ENCODE measurements at places on chromosomes 1 and 21. TPM values are rescaled to one million over a fixed set of nuclear protein-coding genes. Genes with fewer than 3 reads are reported as not detected.

GRCh38 chr1:244851546-244852231, 12.7 kb downstream of the HNRNPU start:
- H3K4me3 ChIP-seq: no peak overlapping the region
- peak overlapping the region; percentile 22 for H3K27ac ChIP-seq
- no peak for DNase-seq
- no peaks in the 10 kb centered on the region for H3K4me1 ChIP-seq
- peaks cover 97% of the 10 kb centered on the region for H3K36me3 ChIP-seq

Gene KPRP
- not detected for polyA plus RNA-seq

DNA sequence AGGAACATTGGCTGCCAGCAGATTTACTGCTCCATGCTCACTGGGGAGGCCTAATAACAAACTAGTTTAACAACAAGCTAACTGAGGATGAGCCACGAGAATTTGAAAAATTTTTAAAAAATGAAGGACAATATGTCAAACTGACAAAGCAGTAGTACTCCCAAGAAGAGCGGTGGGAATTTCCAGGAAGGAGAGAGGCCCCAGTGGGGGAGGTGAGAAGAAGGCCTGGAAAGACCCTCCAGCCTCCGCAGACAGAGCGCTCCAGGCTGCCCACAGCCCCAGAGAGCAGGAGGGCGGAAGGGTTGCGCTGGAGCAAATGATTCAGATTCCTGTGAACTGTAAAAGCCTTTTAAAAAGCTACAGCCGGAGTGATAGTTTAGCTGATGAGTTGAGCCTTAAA, 78.5 kb downstream of the SIPA1L2 start:
- no peaks in the 10 kb centered on the region for H3K27me3 ChIP-seq
- no peak for DNase-seq
- no peak overlapping the region for H3K27ac ChIP-seq
- H3K4me3 ChIP-seq: no peak overlapping the region

Gene KIF2C
- 22.2 TPM for polyA plus RNA-seq

Gene ADAMTSL4
- polyA plus RNA-seq: 2.4 TPM

DNA sequence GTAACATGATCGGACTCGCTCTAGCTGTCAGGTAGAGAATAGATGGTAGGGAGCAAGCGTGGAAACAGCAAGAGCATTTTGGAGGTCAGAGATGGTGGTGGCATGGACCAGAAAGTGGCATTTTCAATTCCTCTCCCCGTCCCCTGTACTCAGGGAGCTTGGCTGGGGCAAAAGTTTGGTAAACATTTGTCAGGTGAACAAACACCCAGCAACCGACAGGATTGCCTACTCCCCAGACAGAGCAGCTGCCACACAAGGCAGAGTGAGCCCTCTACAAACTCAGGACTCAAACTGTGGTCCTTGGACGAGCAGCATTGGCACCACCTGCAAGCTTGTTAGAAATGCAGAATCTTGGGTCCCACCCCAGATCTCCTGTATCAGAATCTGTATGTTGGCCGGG, 14.3 kb downstream of the PTAFR start:
- no peak for DNase-seq
- no peak overlapping the region for H3K27ac ChIP-seq
- H3K36me3 ChIP-seq: no peaks in the 10 kb centered on the region
- no peak overlapping the region for H3K4me3 ChIP-seq

DNA sequence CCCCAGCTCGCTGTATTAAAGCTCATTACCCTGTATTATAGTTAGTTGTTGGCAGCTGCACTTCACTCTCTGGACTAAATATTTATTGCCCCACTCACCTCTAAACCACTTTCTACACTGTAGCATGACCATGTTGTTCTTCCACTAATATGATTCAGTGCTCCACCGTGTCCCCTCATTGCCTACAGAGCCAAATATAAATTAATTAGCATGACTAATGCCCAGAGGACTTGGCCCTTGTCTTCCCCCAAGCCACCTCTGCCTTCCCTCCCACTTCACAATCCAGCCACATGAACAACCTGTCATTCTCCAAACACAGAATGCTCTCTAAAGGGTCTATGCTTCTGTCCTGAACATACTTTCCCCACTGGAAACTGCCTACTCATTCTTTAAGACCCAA, 276.5 kb downstream of the PLPP3 start:
- no peak overlapping the region for H3K4me3 ChIP-seq
- no peak overlapping the region for H3K27ac ChIP-seq
- no peaks in the 10 kb centered on the region for H3K27me3 ChIP-seq
- 0 out of 2 replicates have a peak, but pooled peaks cover 6% of the 10 kb centered on the region for H3K4me1 ChIP-seq
- no peak for DNase-seq
- no peaks in the 10 kb centered on the region for H3K36me3 ChIP-seq

GRCh38 chr1:153526132-153526543, 9.7 kb downstream of the S100A6 start:
- no peak overlapping the region for H3K4me3 ChIP-seq
- DNase-seq: no peak
- peaks cover 7% of the 10 kb centered on the region for H3K4me1 ChIP-seq
- peak overlapping the region; percentile 34 for H3K27ac ChIP-seq
- no peaks in the 10 kb centered on the region for H3K27me3 ChIP-seq

GRCh38 chr21:28436286-28436932, 556.3 kb downstream of the LTN1 start:
- peaks cover 7% of the 10 kb centered on the region for H3K4me1 ChIP-seq
- no peak for DNase-seq

Gene TMIGD3
- polyA plus RNA-seq: not detected

GRCh38 chr1:174174461-174175329, 15.4 kb downstream of the RABGAP1L start:
- DNase-seq: no peak
- no peaks in the 10 kb centered on the region for H3K36me3 ChIP-seq
- H3K4me1 ChIP-seq: no peaks in the 10 kb centered on the region
- no peak overlapping the region for H3K27ac ChIP-seq
- no peak overlapping the region for H3K4me3 ChIP-seq

Gene ADAMTS5
- 0.90 TPM for polyA plus RNA-seq

DNA sequence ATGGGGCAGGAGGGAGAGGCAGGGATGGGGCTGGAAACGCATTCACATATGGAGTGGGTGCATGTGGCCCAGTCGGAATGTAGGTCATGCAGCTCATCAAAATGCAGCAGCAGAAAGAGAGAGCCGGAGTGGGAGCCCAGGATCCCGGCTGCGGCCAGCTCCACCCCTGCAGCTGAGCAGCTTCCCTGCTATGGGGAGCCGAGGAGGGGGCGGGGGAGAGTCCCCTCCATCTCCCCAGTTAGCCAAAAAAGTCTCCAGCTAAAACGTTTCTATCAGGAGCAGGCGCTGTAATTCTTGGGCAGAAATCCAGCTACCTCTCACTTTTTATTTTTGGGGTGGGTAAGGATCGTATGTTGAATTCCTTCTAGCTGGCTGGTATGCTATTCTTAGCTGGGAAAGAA, 39.7 kb downstream of the MRPL37 start:
- no peaks in the 10 kb centered on the region for H3K4me1 ChIP-seq
- no peak overlapping the region for H3K4me3 ChIP-seq
- no peak for DNase-seq
- H3K27ac ChIP-seq: no peak overlapping the region
- peaks cover 7% of the 10 kb centered on the region for H3K36me3 ChIP-seq

DNA sequence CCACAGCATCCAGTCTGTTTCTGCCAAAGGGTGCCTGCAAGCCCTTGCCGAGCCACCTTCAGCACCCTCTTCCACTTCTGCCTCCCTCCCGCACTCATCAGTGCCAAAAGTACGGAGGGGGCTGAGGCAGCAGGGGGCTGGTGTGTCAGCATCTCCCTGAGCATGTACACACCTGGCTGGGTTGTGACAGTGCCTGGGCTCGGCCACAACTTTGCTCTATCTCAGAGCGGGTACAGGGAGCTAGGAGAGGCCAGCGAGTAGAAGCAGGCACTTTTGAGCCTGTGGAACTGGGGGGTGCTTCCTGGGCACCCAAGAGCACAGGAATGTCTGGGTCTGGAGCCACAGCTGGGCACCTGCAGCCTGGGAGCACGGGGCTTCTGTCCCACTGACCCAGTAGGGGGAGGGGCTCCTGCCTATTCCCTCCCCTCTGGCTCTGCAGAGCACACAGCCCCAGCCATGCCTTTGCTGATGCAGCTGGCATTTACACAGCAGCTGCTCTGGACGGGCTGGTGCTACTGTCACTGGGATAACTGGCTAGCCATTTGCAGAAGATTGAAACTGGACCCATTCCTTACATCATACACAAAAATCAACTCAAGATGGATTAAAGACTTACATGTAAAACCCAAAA, 319.8 kb upstream of the RRP15 start:
- no peak overlapping the region for H3K27ac ChIP-seq
- H3K36me3 ChIP-seq: no peaks in the 10 kb centered on the region
- no peak overlapping the region for H3K4me3 ChIP-seq
- H3K27me3 ChIP-seq: no peaks in the 10 kb centered on the region
- DNase-seq: peak; percentile 12
- H3K4me1 ChIP-seq: no peaks in the 10 kb centered on the region

DNA sequence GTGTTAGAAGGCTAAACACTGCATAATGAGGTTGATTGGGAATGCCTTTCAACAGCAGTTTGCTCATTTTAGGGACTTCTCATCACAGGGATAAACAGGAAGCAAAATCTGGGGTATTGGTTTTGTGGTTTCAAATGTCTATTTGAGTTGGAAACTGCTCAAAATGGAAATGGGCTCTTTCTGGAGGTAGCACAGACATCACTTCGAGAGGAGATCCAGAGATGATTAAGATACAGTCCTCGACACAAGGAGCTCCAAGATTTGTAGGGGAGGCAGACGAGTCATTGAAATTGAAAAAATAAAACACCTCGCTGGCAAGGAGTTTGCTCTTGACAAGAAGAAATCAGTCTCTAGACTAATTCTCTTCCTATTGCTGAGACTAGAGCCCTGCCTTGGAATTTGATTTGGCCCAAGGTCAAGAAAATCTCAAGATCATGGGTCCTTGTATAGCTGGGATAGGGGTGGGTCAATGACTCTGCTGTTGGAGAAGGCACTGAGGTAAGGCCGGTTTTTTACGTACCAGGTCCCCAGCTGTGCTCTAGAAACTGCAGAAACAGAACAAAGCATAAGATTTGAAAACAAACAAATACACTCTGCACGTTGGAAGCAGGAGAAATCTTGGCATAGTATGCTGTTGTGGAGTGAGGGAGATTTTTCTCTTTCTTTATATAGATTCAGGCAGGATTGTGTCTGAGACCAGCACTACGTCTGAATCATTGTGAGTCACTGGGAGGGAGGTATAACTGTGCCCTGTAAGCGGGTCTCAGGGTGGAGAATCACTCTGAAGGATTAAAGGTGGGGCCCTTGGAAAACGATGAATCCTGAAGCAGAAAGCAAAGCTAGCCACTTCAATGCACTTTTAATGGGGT, 17.7 kb upstream of the KLHDC8A start:
- no peak for DNase-seq
- no peaks in the 10 kb centered on the region for H3K36me3 ChIP-seq
- H3K4me3 ChIP-seq: no peak overlapping the region
- peaks cover 4% of the 10 kb centered on the region for H3K4me1 ChIP-seq
- peak overlapping the region; percentile 8 for H3K27ac ChIP-seq

Gene KRTAP20-3
- not detected for polyA plus RNA-seq

DNA sequence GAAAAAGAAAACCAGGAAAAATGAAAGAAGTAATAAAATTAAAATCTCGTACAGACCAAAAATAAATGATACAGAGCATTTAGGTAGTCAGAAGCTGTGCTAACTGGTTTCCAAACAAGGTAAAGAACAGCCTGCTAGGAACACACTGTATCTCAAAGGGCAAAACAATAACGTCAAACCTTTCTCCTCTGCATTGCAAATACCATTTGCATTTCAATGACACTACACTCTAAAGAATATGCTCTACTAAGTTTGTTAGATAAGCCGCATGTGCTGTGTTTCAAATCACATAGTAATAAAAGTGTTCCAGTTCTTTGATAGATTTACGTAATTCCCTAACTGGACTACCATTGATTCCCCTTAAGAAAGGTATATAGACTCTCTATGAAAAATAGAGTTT, 648.8 kb downstream of the PLA2G4A start:
- no peaks in the 10 kb centered on the region for H3K27me3 ChIP-seq
- 0 out of 2 replicates have a peak, but pooled peaks cover 4% of the 10 kb centered on the region for H3K4me1 ChIP-seq
- DNase-seq: no peak
- no peak overlapping the region for H3K4me3 ChIP-seq
- H3K27ac ChIP-seq: no peak overlapping the region

DNA sequence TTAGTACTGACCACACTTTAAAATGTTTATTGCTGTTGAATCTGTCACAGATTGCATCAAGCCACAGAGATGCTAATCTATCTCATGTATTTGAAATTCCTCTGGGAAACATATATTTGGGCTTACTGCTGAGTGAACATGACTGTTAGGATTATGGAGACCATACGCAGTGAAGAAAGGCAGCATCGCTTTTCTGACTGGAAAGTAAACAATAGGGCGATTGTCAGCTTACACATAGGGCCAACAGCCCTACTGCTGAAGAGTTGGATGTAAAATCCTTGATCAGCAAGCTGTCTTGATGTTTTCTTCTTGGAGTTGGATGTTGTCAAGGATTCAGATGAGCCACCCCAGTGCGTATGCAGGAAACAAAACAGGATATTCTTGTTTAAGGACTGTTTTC, 368.7 kb upstream of the ADGRL2 start:
- no peaks in the 10 kb centered on the region for H3K27me3 ChIP-seq
- H3K4me1 ChIP-seq: no peaks in the 10 kb centered on the region
- H3K36me3 ChIP-seq: no peaks in the 10 kb centered on the region
- H3K27ac ChIP-seq: no peak overlapping the region
- no peak for DNase-seq
- no peak overlapping the region for H3K4me3 ChIP-seq

DNA sequence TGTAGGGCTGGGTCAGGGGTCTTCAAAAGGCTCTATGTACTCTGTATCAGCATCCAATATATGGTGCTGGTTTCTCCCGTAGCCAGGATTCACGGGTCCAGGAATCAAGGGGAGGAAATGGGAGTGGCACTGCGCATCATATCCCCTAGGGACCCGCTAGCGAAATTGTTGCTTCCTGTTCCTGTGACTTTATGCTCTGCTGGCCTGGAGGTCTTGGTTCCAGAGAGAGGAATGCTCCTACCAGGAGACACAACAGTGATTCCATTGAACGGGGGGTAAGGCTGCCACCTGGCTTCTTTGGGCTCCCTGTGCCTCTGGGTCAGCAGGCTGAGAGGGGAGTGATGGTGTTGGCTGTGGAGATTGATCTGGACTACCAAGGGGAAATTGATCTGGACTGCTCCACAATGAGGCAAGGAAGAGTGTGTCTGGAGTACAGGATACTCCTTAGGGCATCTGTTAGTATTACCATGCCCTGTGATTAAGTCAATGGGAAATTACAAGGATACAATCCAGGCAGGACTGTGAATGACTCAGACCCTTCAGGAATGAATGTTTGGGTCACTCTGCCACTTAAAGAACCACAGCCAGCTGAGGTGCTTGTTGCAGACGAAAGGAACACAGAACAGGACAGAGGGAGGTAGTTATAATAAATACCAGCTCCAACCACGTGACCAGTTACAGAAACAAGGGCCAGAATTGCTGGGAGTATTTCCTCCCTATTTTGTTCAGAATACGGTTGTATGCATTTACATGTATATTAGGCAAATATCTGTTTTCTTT, 10.2 kb downstream of the SPSB1 start:
- H3K27ac ChIP-seq: peak overlapping the region; percentile 75
- H3K4me3 ChIP-seq: no peak overlapping the region
- DNase-seq: no peak
- no peaks in the 10 kb centered on the region for H3K27me3 ChIP-seq
- peaks cover 7% of the 10 kb centered on the region for H3K4me1 ChIP-seq

Measured in SK-N-SH (cell line).